Naive thymus-derived CD4-positive, alpha-beta T cell (primary cell): ENCODE measurements at places on chromosomes 6 and 20. TPM values are rescaled to one million over a fixed set of nuclear protein-coding genes. Genes with fewer than 3 reads are reported as not detected.

DNA sequence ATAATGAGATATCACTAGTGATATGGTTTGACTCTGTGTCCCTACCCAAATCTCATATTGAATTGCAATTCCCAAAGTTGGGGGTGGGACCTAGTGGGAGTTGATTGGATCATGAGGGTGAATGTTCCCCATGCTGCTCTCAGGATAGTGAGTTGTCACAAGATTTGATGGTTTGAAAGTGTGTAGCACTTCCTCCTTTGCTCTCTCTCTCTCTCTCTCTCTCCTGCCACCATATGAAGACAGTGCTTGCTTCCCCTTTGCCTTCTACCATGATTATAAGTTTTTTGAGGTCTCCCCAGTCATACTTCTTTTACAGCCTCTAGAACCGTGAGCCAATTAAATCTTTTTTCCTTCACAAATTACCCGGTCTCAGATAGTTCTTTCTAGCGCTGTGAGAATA is 1002.0 kb upstream of the ADGRB3 start:
- no peaks in the 10 kb centered on the region for H3K27me3 ChIP-seq
- no peak overlapping the region for H3K4me3 ChIP-seq
- H3K4me1 ChIP-seq, result no peaks in the 10 kb centered on the region
- no peaks in the 10 kb centered on the region for H3K36me3 ChIP-seq

- no peaks in the 10 kb centered on the region for H3K4me1 ChIP-seq
- no peaks in the 10 kb centered on the region for H3K27me3 ChIP-seq
- no peak overlapping the region for H3K4me3 ChIP-seq
- H3K36me3 ChIP-seq, result no peaks in the 10 kb centered on the region
- H3K27ac ChIP-seq, result no peak overlapping the region
Measured at GRCh38 chr6:23073821-23074220, 504.5 kb downstream of the HDGFL1 start.

DNA sequence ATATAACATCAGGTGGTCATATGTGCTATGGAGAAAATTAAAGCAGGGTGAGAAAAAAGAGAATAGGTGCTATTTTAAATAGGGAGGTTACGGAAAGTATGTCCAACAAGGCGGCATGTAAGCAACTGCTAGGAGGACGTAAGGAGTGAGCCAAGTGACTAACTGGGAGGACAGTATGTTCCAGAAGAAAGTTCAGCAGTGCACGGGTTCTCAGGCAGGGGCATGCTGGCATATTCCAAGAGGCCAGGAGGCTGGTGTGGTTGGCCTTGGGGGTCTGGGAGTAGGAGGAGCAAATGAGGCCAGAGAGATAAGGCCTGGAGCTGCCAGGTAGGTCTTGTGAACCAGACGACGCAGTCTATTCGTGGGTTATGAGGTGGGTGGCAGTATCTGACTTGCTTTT is 112.4 kb downstream of the ARMC2 start:
- no peaks in the 10 kb centered on the region for H3K27me3 ChIP-seq
- no peak for DNase-seq
- no peaks in the 10 kb centered on the region for H3K36me3 ChIP-seq
- H3K4me1 ChIP-seq, result no peaks in the 10 kb centered on the region
- no peak overlapping the region for H3K27ac ChIP-seq
- no peak overlapping the region for H3K4me3 ChIP-seq

DNA sequence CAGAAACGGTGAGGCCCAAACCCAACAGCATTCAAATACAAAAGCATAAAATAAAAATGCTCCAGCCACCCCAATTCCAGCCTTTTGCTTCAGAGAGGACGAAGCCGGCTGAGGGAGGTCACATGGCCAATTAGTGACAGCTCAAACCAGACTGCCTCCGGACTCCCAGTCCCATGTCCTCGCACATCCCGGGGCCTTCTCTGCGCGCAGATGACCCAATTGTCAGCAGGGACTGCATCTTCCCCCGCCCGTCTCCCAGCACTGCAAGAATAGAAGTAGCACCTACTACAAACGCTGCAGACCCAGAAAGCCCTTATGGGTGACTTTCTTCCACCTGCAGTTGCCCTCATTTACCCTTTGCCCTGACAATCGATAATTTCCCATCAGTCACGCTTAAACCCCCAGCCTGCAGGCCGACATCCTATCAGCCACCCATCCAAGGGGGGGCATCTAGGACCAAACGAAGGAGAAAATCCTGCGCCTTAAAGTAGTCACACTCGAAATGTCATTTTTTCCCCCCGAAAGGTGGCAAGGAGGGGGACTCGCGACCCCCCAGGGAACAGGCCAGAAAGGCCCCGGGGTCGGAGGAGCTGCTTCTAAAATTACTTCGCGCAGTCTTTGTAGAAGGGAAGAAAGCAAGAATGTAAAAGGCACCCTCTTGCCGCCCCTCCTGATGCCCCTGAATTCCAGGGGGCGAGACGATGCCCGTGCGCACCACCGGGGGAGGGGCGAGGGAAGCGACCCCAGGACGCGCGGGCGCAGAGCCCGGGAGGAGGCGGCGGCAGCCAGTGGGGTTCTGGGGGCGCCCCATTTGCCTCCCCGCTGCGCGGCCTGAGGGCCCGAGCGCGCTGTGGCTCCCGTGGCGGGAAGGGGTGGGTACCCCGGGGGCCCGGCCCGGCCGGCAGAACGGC is 792 bp downstream of the SLC23A2 start:
- peaks cover 17% of the 10 kb centered on the region for H3K4me1 ChIP-seq
- no peaks in the 10 kb centered on the region for H3K27me3 ChIP-seq
- H3K36me3 ChIP-seq, result peaks cover 5% of the 10 kb centered on the region
- H3K27ac ChIP-seq, result peak overlapping the region; percentile 70
- peak overlapping the region; percentile 93 for H3K4me3 ChIP-seq

Gene BHLHE23
- not detected in 2 replicates for total RNA-seq
